ENCODE measurements at places on chromosomes 3 and 15.

DNA sequence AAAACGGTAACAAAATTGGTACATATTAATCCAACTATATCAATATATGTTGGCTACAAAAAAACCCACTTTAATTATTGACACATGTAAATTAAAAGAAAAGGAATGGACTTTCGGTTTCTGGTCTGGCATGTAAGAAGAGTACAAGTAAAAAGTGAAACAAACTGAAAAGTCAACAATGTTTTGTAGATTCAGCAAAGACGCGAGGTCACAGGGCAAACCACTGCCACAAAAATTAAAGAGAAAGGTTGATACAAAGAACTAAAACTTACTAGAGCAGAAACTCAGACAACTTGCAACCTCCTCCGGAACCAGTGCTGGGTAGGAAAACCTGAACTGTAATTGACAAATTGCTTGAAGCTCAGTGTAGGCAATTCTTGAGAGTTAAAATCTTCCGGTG lies 110.6 kb upstream of the ARPP21 start:
- no peak for ATAC-seq

- no peak for ATAC-seq
These were observed 46.7 kb downstream of the MCF2L2 start for GRCh38 chr3:183381673-183382072.

DNA sequence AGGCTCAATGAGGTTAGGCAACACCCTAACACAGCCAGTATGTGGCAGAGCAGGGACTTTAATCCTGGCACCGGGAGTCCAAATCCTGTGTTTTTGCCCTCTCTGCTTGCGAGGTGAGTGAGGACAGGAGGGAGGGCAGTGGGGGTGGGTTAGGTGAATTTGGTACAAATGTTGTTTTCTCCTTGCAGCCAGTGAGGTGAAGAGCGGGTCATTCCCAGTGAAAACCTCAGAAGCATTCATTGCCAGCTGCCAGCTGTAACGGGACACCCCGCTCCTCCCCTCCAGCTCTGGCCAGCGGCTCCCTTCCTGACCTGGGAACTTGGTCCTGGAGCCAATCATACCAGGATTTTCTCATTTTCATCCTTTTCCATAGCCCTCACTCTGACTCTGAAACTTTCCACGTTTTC lies 45.7 kb upstream of the RAB6B start:
- peak; percentile 38 for ATAC-seq

DNA sequence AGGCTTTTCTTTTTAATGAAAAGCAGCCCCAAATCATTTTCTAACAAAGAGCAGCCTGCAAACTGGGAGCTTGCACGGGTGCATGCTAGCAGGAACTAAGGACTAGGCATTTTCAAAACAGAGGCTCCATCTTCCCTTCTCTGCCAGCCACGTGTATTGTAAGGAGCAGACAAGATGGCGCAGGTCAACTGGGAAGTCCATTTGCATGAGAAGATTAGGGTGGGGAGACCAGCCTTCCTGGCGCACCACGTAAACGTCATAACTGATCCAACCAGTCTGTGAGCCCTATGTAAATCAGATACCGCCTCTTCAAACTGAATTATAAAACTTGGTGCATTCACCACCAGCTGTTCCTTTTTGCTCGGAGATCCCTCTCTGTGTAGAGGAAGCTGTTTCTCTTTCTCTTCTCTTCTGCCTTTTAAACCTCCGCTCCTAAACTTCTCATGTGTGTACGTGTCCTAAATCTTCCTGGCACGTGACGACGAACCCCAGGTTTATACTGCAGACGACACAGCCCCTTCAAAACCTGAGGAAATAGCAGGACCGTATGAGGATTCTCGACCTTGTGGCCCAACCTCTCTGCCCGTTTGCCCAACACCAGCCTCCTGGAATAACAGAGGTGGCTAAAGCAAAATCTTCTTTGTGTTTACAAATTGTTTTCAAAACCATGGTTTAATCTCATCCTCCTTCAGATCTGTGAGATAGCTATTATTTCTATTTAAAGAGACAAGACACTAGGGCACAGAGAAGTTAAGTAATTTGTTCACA lies 26.4 kb upstream of the SLC30A4 start:
- no peak for ATAC-seq

DNA sequence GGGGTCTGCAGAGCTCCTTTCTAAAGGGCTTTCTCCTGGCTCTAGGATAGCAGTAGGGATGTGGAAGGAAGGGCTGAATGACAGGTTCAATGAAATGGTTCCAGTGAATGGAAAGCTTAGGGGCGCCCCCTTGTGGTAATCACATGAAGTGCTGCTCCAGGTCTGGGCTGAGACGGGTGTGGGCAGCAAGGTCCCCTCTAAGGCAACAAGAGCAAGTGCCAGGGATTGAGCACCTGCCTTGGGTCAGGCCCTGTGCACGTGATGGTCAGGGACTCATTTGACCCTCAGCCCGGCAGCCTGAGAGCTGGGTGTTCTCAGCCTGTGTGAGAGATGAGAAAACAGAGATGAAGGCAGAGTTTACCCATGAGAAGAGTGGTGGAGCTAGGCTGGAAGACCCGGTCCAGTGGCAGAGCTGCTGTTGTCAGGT lies 12.1 kb upstream of the CX3CR1 start:
- peak; percentile 81 for ATAC-seq

DNA sequence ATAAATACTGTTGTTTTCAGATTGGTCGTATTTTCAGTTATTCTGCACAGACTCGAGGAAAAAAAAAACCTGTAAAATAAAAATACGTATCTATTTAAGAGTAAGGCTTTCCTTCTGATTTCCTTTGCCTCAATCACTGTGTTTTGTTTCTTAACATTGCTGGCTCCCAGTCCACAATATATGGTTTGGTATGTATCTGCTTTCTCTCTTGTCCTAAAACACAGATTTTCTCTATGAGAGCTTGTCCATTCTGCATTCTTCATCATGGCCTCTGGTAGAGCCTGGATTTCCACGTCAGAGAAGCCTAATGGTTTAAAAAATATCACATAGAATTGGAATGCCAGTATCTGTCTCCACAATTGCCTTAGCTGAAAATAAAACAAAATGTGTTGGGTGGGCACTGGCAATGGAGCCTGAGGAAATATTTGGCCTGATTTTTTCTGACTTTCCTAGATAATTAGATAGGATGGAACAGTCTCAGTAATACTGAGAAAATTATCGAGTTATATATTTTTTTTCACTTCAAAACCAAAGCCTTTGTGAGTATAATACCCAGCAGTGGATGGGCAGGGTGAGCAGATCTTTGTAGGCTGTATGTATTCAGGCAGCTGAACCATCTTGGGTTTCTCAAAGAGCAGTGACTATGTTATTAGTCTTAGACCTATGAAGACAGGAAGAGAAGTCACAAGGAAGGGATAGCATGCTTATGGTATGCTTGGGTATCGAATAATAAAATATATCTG lies 1.9 kb downstream of the CD200 start:
- no peak for ATAC-seq

DNA sequence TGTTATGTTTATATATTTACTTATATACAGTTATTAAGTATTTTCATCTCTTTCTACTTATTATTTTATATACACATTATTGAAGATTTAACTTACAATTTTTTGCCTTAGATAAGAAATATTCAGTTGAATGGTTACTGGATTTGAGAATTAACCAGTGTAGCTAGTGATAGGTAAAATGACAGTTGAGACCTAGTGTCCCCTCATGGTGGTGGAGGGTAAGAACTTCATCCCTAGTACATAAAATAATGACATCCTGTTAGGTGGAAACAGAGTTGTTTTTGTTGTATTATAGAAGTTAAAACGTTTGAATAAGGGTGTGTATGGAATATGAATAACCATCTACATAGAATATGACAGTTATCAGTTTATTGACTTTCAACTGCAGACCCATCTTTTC lies 1152.4 kb upstream of the ALCAM start:
- no peak for ATAC-seq

- ATAC-seq: no peak
These were observed 88.0 kb downstream of the EDEM1 start for GRCh38 chr3:5275529-5275928.

DNA sequence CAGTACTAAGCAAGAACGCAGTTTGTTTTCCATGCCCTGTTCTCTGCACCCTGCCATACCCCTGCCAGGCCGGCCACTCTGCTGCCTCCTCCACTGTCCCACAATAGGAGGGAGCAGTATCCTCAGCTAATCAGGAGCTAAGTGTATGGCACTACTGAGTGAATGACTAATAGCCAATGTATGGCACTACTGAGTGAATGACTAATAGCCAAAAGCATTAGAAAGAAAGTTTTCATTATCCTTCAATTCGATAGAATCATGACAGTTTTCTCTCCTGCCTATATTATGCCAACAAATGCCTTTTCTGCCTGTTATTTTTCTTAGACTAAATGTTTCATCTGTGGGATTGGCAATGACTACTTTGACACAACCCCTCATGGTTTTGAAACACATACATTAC lies 107.5 kb upstream of the CHRM5 start:
- peak; percentile 98 for ATAC-seq

GRCh38 chr15:71683411-71684274 lies 126.7 kb upstream of the NR2E3 start:
- peak; percentile 42 for ATAC-seq

DNA sequence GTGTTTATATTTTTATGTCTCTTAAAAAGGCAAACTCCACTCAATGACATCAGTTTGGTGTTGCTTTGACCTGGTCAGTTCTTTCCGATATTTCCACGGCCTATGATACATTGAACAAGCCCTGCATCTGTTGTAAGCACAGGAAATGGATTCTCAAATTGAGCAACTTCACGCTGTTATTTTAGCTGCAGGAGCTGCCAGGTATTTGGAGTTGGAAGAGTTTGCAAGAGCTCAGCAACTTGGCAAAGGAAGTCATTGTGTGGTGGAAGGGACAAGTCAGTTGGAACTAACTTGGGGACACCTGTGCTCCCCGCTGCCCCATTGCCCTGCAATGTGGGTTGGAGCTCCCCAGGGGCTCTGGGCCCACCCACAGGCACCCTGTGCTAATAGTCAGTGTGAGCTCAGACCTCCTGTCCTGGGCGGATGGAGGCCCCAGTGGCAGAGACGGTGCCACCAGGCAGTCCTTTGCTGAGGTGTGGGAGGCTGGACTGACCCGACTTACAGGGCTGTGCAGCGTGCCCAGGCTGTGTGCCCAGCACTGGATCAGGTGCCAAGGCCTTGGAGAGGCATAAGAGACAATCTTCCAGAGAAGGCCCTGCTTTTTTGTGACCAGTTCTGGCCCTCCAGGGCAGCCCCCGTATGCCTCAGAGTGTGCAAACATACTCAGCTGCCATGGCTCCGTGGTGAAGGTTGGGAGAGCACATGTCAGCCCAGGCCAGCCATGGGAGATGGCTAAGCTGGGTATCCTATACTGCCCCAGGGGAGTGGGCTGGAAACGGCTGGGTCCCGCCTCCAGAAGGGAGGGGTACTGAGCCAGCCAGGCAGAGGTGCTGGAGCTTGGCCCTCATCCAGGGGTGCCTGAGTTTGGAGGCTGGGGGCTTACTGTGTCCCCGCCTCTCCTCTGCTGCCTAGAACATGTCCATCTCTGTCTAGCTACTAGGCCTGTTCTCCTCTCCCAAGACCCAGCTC lies 43.5 kb downstream of the KY start:
- no peak for ATAC-seq

- no peak for ATAC-seq
These were observed 976.0 kb downstream of the GBE1 start for GRCh38 chr3:80785475-80785874.

DNA sequence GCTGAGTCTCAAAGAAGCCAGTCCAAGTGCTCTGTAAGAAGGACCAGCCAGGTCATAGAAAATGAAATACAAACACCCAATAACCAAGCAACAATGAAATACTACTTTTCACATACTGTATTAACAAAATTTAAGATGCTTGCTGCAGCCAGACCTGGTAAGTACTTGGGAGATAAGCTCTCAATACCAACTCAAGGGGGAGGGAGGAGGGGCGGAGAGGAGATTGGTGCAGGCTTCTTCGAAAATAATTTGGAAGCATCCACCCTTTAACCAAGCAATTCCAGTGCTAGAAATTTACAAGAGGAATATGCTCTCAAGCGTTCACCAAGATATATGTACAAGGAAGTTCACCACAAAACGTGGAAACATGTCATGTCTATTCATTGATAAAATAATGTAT lies 7.6 kb upstream of the LRRC2 start:
- no peak for ATAC-seq

DNA sequence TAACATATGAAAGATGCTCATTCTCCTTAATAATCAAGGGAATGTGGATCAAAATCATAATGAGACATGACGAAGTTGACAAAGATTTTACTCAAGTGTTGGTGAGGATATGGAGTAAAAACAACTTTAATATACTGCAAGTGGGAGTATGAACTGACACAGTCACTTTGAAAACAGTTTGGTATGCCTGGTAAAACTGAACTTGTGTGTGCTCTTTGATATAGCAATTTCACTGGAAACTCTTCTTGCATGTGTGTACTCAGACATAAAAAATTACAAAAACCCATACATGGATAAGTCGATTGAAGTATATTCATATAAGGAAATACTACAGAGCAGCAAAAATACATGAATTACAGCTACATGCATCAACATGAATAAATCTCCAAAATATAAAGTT lies 182.5 kb downstream of the NFKBIZ start:
- ATAC-seq: no peak

DNA sequence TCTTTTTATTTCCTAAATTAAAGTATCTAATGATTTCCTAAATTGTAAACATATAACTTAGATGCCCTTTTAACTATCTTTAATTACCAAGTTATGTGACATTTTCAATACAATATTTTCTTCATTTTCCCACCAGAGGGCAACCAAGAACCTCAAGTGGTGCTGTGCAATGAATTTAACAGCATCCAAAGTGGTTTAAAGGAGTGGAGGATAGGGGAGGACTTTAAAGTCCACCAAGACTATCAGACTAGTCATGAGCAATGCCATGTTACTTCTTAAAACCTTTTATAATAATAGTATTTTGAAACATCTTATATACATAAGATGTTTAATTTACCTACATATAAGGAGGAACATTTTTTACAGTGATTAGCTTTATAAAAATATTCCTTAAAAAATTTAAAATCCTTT lies 74.4 kb downstream of the DLG1 start:
- peak; percentile 80 for ATAC-seq

- ATAC-seq: peak; percentile 65
These were observed 740 bp upstream of the ZBTB47 start for GRCh38 chr3:42652611-42653302.
